Right renal cortex interstitium (tissue), 3 donors: ENCODE measurements at places on chromosomes 2 and 18. TPM values are rescaled to one million over a fixed set of nuclear protein-coding genes. Genes with fewer than 3 reads are reported as not detected.

DNA sequence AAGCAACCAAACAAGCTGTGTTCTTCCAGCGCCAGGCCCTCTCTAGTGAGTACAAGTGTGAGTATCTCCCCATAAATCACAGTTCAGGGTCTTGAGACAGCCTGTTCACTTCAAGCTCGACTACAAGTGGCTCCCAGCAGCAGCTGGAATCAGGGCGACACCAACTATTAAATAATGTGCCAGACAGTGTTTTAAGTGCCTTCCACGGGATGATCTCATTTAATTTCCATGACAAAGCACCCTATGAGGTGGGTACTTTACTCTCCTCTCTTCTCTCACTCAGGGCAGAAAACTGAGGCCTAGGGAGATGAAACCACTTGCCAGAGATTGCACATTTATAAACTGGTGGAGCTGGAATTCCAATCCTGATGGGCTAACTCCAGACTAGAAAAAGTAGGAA lies 2.6 kb upstream of the FAM136A start:
- no peak for DNase-seq

GRCh38 chr2:199191461-199191860 lies 266.3 kb downstream of the SATB2 start:
- no peak for DNase-seq

- no peak for DNase-seq
Measured at GRCh38 chr2:191352536-191352935, 107.3 kb downstream of the MYO1B start.

The INSIG2 gene
- polyA plus RNA-seq, result 32.0 TPM

DNA sequence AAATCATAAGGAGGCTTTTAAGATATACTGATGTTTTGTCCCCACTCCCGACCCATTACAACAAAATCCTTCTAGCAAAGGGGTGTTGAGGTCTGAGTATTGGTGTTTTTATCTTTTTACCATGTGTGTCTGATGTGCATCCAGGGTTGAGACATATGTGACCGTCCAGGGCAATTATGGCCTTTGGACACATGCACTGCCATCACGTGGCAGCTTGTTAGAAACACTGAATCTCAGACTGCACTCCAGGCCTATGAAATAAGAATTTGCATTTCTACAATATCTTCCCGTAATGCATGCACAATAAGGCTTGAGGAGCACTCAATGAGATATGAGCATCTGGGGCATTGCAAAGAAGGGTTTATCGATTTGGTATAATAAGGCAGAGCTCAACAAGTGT lies 235.1 kb upstream of the ZNF804A start:
- DNase-seq, result no peak

DNA sequence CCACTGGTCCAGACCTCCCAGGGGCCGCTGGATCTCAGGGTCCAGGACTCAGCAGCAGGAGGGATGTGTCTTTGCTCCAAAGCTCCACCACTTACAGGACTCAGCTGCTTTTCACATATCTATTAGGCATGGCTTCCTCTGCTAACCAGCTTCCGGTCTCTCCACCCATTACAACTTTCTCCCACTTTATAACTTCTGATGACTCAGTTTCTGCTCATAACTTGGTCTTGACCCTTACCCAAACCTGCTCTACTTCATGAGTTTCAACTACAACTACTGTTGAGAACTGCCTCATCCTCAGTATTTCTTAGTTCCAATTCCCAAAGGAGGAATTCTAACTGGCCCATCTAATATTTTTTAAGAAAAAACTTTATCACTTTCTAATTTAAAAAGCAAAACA lies 17.2 kb downstream of the SULT1C2 start:
- DNase-seq, result no peak

The SATB2 gene
- 12.8 TPM for polyA plus RNA-seq

DNA sequence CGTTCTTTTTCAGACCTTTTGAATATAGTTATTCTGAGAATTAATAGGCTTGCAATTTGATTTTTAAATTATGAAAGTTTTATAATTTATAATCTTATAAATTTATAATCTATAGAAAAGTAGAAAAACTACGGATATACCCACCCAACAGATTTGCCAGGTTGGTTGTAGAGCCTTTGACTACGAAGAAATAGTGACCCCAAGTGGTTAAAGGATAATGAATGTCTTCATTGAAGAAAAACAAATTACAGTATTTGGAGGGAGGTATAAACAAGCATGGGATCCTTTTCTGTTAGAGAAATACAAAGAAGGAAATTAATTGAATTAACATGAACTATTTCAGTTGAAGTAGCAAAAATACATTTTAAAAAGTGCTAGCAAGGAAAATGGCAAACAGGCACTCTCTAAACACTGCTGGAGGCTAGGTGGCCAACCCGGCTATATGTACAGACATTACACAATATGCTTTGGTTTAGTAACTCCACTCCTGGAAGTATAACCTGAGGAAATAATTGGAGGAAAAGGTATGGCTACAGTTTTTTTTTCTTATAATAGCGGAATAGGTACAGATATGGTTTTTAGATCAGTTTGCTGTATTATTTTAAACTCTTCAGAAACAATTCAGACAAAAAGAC lies 110.9 kb downstream of the MIB1 start:
- no peak for DNase-seq
